ENCODE measurements at places on chromosomes 5 and 9. TPM values are rescaled to one million over a fixed set of nuclear protein-coding genes. Genes with fewer than 3 reads are reported as not detected.

Gene HACD4
- total RNA-seq = 3.3 TPM

DNA sequence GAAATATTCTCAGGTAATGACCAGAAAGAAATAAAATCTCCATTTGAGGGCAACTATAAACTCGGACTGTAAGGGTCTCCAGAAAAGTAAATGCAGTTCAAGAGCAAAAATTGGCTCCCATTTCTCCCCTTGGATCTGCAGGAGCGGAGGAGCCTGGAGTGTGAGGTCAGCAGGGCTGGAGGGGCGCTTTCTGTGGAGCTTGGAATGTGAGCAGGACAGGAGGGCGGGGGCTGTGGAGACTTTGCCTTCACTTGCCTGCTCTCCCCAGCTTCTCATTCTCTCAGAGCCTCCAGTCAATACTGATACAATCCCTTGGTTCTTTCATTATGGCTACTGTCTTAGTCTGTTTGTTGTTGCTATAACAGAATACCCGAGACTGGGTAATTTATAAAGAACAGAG is 162.8 kb upstream of the ANKH start:
- H3K36me3 ChIP-seq = peaks cover 4% of the 10 kb centered on the region
- H3K4me1 ChIP-seq = no peaks in the 10 kb centered on the region
- no peak overlapping the region for H3K4me3 ChIP-seq

- no peak for DNase-seq
- H3K27ac ChIP-seq = no peak overlapping the region
- H3K4me3 ChIP-seq = no peak overlapping the region
- H3K27me3 ChIP-seq = peaks cover 19% of the 10 kb centered on the region
- H3K4me1 ChIP-seq = peaks cover 3% of the 10 kb centered on the region
Measured at GRCh38 chr5:96049398-96050272, 88.0 kb upstream of the ELL2 start.

DNA sequence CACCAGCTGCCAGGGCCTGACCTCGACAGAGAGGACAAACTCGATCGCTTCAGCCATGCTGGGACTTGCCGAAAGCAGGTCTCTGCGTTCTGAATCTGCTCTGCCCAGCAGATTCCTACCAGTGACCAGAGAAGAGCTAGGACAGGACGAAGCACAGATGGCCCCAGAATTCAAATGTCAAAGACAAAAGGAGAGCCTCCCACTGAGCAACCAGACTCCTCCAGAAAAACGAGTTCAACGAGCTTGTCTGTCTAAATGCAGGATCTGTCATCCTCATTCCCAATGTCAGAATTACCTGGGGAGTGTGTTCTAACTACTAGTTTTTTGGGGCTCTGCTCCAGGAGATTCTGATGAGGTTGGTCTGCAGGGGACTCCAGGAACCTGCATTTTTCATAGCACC is 13.4 kb downstream of the AK8 start:
- no peaks in the 10 kb centered on the region for H3K27me3 ChIP-seq
- no peaks in the 10 kb centered on the region for H3K36me3 ChIP-seq
- H3K4me1 ChIP-seq = peaks cover 16% of the 10 kb centered on the region
- no peak overlapping the region for H3K27ac ChIP-seq

Data from activated T-cell treated with anti-CD3 and anti-CD28 coated beads, Interleukin-2, amount 50 U/mL, for 72 hours (primary cell).